ENCODE measurements at places on chromosomes 16 and 17.
A peak's percentile ranks its signal among the peaks of the same experiment; 100 is the strongest.

DNA sequence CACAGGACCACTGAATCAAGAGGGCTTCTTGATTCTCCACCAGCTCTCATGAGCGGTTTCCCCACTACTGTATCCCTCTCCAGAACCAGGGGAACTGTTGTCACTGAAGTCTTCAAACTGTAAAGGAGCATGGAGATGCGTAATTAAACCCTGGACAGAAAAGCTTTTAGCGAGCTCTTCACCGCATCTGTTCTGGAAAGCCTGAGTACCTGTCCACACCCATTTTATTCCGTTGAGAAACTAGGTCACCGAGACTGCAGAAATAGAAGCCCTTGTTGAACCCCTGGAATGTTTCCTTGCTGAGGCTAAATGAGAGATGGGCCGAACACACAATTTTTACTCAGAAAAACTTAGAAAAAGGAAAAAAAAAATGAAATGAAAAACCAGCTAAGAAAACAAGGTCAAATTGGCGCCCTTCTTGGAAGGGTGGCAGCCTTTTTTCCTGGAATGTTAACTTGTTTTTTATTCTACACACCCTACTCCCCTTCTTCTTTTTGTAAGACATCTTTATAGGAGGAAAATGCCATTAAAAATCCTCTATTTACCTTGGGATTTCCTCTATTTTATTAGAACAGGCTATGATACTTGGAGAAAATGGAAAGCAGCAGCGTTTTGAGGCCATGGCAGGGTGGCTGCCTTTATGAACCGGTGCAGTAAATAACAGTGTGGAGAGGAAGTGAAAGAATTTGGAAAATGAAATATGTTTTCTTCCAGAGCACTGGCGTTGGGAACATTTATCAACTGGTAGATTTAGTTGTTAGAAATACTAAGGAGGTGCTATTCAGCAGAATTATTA is 52.6 kb upstream of the CRISPLD2 start:
- DNase-seq, result no peak

GRCh38 chr17:76384987-76385891 is 830 bp downstream of the SPHK1 start:
- DNase-seq, result no peak

- DNase-seq, result no peak
Measured at GRCh38 chr17:8212312-8213180, 2.2 kb upstream of the AURKB start.

GRCh38 chr17:66557200-66557599 is 254.8 kb downstream of the PRKCA start:
- DNase-seq, result no peak

- DNase-seq, result no peak
Measured at GRCh38 chr17:79221597-79221996, 147.0 kb downstream of the ENGASE start.

- DNase-seq, result no peak
Measured at GRCh38 chr16:1772362-1772907, at the start of gene EME2. EME2 (plus strand) TSS chr16:1772810; CDS start chr16:1773228, 418 bp downstream.

DNA sequence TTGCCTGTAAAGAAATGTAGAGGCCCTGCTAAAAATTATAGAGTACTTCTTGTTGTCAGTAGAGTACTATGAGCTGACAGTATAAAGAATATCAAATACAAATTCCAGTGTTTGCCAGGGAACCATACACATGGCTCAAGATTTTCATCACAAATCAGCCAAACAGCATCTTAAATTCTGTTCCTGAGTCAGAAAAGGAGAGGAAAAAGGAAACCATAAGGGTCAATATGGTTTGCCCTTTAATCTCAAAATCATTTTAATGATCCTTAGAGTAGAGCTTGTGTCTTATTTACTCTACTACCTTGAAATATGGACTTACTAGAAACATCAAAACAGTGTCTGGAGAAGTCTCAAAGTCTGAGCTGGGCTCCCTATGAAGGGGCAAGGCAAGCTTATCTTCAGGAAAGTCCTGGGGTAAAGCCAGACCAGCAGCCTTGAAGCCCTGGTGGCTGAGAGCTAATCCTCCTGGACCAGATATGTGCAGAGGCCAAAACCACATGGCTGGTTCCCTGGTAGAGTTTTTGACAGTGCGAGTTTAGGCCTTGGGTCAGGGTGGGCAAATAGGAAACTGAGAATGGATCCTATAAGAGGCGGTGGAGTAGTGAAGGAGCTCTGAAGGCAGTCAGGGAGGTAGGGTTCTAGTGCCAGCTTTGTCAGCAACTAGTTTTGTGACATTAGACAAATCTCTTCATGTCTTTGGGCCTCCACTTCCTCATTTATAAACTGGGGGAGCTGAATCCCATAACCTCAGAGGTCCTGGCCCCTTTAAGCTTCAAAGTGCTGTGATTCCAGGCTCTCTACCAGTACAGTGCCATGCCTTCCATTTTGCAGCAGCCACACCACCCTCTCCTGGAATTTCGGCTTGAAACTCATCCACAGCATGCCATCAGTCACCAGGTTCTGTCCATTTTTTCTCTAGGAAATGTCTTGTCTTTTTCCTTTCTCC is 38.9 kb downstream of the MRTFB start:
- DNase-seq, result no peak

- peak; percentile 84 for DNase-seq
Measured at GRCh38 chr17:47789611-47790561, 31.7 kb downstream of the OSBPL7 start.

DNA sequence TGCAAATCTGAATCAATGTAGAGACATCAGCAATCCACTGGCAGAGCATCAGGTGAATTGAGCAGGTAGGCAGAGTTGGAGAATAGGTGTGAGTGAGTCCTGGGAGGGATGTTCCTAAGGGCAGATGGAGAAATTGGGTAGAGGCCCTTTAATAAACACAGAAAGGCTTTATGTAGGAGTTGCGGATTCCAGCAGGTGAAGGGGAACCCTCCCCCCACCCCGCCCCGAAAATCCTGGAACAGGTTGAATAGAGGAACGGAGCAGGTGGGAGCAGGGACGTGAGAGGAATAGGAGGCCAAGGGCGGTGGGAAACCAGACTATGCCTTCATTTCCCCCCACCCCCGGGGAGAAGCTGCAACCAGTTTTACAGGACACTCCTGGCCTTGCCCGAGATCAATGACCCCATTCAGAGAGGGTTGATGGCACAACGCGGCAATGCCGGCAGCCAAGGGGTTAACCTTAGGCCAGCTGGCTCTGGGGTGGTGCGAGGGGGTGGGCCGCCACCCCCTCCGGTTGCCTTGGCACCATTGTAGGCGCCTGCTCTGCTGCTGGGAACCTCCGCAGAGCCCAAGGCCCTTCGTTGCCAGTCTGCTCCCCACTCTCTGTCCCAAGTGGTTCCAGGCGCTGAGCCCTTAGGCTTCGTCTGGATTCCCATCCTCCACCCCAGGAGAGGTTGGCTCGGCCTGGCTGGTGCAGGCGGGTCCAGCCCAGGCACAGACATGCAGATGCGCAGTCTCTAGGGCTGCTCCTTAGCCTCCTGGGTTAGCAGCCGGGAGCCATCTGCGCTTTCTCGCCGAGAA is 814 bp upstream of the RUNDC3A start:
- peak; percentile 59 for DNase-seq

DNA sequence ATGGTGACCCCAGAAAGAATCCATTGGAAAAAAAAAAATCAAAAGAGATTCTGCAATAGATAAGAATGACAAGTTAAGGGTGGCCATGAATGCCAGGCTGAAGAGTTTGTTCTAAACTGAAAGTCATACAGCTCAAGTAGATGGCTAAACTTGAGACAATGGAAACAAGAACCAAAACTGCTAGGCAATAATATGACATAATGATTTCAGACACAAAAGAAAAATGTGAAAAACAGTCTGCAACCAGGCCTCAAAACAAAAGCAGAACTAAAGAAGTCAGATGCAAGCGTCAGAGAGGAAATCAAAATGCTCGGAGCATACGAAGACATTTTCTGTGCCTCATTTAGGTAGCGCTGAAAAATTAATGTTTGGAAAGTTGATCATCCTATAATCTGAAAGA is 54.4 kb upstream of the YPEL2 start:
- no peak for DNase-seq

- no peak for DNase-seq
Measured at GRCh38 chr16:22120440-22120839, 28.1 kb downstream of the VWA3A start.

GRCh38 chr17:20823905-20824304 is 218.9 kb downstream of the USP22 start:
- DNase-seq, result no peak

DNA sequence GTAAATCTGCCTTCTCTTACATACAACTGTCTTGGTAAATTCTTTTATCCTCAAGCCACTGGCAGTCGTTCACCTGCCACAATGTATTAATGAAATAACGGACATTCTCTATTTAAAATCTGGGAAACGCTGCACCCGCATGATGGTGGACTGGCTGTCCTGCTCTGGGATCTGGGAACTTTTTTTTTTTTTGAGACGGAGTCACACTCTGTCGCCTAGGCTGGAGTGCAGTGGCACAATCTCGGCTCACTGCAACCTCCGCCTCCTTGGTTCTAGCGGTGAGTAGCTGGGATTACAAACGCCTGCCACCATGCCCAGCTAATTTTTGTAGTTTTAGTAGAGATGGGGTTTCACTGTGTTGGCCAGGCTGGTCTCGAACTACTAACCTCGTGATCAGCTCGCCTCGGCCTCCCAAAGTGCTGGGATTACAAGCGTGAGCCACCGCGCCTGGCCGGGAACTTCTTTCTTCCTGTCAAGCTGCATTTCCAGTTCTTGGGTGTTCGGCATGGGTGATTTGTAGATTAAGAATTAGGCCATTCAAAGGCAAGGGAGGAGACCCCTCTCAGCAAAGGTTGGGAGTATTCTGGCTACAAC is 28.3 kb downstream of the PRDM7 start:
- DNase-seq, result no peak

DNA sequence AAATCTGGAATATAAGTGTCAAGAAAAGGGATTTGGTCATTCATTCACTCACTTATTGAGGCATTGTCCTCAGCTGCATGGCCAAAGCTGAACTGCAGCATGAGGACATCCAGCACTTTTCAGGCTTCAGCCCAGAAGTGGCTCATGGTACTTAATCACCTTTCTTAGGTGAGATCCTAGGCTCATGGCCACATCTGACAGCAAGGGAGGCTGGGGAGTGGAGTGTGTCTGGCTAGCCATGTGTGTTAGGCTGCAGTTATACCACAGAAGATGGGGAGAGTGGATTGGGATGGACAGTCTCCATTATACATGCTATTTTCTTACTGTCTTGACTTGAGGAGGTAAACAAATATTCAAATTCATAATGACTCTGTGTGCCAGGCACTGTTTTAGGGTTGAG is 68.8 kb downstream of the SHISA6 start:
- DNase-seq, result no peak

DNA sequence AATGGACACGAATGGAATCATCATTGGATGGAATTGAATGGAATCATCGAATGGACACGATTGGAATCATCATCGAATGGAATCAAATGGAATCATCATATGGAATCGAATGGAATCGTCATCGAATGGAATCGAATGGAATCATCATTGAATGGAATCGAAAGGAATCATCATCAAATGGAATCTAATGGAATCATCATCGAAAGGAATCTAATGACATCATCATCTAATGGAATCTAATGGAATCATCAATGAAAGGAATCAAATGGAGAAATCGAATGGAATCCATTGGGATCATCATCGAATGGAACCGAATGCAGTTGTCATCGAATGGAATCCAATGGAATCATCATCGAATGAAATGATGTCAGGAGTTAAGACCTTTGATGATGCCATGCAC is 154.9 kb downstream of the SHCBP1 start:
- no peak for DNase-seq

GRCh38 chr17:77225265-77225664 is 84.5 kb downstream of the SEC14L1 start:
- no peak for DNase-seq

DNA sequence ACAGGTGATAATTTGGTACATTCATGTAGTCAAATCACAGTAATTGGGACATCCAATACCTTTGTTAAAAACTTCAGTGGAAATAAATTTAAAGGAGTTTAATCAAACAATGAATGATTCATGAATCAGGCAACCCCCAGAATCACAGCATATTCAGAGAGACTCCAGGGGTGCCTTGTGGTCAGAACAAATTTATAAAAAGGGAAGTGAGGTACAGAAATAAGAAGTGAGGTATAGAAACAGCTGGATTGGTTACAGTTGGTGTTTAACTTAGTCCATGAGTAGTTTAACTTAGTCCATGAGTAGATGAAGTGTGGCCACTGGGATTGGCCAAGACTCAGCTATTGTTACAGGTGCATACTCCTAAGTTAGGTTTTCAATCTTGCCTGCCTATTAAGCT is 25.1 kb downstream of the TMEM98 start:
- DNase-seq, result no peak

- no peak for DNase-seq
Measured at GRCh38 chr17:76973040-76973439, 104.8 kb downstream of the MGAT5B start.

GRCh38 chr17:61480414-61480807 is 28.2 kb downstream of the TBX4 start:
- DNase-seq, result no peak

DNA sequence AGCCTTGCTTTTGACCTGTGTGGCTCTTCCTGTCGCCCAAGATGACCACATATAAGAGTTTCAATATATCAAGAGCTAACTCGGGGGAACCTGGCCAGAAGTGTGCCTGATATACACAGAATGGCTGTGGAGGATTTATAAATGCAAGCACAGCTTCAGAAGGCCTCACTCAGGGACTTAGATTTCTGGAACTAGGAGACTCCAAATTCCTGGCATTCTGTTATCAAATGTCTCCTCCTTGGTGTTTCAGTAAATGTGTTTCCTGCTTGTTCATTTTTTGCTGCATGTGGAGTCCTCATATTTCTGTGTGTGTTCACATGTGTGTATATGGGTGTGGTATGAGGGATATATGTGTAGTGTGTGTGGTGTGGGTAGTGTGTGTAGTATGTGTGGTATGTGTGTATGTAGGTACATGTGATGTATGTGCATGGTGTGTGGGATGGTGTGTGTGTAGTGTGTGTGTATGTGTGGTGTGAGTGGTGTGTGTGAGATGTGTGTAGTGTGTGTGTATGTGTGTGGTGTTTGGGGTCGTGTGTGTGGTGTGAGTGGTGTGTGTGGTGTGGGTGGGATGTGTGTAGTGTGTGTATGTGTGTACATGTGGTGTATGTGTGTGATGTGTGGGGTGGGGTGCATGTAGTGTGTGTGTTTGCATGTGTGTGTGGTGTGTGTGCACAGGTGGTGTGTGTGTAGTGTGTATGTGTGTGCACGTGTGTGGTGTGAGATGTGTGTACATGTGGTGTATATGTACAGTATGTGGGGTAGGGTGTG is 981 bp upstream of the CD300H start:
- DNase-seq, result no peak

GRCh38 chr17:79702034-79702433 is 28.7 kb upstream of the ENPP7 start:
- no peak for DNase-seq

DNA sequence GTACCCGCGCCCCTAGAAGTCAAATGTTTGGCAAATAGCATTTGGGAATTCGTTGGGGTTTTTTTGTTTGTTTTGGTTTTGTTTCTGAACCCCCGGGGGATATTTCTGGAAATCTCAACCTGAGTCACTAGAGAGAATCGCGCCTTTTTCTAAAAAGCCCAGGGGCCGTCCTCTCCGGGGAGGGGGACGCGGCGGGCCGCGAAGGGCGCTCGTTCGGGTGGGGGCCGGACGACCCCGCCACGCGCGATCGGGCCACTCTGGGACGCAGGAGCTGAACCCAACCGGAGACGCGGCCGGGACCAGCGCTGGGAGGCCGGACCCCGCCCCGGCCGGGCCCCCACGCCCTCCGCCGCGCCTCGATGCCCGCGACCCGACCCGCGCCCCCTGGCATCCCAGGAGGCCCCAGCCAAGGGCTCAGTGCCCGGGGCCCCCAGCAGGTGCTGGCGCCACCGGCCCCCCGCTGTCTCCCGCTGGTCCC is 302 bp downstream of the LITAF start:
- DNase-seq, result no peak
